ENCODE measurements at places on chromosomes 4 and X.

DNA sequence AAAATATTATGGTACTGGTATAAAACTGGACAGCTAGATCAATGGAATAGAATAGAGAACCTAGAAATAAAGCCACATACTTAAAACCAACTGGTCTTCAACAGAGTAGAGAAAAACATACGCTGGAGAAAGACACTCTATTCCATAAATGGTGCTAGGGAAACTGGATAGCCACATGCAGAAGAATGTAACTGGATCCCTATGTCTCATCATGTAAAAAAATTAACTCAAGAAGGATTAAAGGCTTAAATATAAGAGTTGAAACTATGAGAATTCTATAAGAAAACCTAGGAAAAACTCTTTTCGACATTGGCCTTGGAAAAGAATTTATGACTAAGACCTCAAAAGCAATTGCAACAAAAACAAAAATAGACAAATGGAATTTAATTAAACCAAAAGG is 114.6 kb downstream of the PCDH18 start:
- DNase-seq = no peak

DNA sequence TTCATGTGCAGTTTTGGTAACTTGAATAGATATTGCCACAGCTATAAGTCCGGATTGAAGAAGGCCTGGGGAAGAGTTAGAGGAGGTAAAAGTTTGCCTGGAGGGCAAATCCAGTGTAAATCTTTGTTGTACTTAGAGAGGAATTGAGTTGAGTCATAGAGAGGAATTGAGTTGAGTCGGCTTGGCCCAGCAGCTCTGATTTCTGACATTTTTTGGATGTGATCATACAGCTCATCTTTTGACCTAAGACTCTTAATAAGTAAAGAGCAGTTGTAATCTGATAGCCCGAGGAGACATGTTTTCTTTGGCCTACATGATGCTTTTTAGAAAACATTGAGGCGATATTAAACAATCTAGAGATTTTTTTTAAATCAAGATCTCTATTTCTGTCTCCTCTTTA is 3.9 kb downstream of the KIT start:
- no peak for DNase-seq

GRCh38 chr4:101753721-101754120 is 36.8 kb upstream of the BANK1 start:
- DNase-seq = no peak

DNA sequence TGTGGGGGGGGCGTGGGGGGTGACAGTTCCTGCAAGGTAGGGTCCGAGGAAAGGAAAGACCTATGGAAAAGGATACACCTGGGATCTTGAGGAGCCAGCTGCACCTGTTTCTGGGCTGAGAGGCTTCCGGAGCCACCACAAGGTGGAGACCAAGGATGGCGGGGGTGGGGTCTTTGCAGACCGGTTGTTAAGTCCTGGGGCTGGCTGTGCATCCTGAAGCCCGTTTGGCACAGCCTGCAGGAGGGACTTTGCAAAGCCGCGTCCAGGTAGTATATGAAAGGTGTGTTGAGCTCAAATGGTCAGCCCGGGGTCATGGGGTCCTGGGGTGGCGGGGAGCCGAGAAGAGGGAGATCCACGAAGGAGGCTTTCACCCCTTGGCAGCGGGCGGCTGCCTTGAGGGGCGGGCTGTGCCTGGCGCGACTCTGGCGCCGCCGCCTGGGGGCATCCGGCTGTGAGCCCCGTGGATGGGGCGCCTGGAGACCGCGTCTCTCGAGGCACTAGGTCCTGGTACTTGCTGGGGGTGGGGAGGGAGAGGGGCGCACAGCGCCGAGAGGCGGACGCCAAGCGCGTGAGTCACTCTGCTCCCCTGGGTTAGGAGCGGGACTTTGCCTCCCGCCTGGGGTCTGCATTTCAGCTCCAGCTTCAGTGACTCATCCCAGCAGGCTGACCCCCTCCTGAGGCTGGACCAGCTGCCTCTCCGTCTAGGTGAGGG is 58.2 kb upstream of the DYNLT3 start:
- peak; percentile 76 for DNase-seq

DNA sequence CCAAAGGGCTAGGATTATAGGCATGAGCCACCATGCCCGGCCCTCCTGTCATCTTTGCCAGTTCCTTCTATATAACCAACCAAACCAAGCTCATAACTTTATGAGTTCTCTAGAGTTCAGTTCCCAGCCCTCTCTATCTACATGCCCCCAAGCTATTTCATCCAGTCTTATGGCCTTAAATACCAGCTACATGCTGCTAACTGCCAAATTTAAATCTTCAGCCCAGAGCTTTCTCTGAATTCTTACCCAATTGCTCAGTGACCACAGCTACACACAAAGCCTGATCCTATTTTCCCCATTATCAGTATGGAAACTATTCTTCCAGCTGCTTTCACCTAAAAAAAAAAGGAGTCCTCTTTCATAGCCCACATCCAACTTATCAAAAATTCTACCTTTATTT is 23.1 kb downstream of the TMEM184C start:
- no peak for DNase-seq

DNA sequence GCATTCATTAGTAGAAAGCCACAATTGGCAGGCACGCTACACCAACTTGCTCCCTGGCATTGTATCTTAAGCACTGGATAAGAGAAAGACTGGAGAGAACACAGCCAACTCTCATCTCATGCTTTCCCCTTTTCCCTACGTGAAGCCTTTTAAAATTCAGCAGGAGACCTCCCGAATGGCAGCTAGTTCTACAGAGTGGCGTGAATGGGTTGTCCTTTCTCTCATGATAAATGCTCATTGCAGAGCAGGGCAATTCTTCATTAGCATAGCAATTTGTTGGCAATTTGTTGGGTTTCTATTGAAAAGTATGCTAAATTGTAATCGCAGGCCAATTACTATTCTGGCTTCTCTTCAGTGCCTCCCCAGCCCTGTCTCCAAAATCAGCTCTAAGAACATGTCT is 48.0 kb downstream of the SEPTIN11 start:
- no peak for DNase-seq

DNA sequence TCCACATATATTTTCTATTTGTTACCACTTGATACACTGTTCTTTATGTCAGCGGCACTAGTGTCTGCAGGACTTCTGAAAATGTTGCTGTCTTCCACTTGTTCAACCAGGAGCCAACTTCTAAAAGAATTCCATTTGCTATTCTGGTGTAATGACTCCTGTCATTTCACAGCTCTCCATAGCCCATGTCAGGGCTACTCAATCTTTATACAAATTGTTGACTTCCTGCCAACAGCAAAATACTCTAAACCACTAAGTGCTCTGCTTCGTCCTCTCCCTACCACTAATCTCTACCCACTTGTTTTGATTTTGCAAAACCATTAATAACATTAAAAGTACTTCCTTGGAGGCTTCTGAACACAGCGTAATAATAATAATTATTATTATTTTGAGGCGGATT is 7.2 kb downstream of the CTSO start:
- no peak for DNase-seq

GRCh38 chr4:167838686-167839085 is 253.7 kb upstream of the ANXA10 start:
- DNase-seq = no peak

DNA sequence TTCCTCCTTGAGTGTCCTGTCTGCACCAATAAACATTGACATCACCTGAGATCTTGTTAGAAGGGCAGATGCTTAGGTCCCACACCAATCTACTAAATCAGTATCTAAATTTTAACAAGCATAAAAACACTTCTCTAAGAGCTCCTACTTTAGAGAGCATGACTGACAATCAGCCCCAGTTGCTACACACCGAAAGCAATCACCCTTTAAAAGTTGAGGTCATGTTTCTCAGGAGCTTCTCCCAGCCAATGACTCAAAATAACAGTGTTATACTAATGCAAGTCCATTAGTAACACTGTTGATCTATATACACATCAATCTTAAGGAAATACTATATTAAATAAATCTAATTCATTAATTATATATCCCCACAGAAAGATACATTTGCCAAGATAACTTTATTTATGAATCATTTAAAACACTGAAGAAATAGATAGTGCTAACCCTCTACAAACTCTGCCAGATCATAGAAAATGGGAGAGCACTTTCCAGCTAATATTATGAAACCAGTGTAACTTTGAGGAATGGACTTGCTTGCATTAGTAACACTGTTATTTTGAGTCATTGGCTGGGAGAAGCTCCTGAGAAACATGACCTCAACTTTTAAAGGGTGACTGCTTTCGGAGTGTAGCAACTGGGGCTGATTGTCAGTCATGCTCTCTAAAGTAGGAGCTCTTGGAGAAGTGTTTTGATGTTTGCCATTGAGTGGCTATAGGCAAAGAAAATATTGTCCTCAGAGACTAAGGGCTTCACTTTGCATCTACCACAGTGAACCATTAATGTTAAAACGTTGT is 109.8 kb upstream of the HDX start:
- DNase-seq = no peak

DNA sequence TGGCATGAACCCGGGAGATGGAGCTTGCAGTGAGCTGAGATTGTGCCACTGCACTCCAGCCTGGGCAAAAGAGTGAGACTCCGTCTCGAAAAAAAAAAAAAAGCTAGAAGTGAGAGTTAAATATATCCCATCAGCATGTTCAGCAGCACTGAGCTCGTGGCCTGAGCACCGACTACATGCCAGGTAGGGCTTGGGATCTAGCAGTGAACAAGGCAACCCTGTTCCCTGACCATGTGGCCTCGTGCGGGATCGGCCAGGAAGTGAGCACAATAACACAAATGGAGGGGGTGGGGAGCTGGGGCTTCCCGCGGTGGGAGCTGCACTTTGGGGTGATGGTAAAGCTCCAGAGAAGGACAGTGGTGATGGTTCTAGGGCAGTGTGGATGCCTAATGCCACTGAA is 193.7 kb upstream of the PSAPL1 start:
- DNase-seq = no peak

All from BE2C (cell line).